Stimulated activated CD8-positive, alpha-beta memory T cell treated with anti-CD3 and anti-CD28 coated beads, Interleukin-4, amount 100 ng/mL, for 1 hour (primary cell): ENCODE measurements at places on chromosomes 1 and 21.

DNA sequence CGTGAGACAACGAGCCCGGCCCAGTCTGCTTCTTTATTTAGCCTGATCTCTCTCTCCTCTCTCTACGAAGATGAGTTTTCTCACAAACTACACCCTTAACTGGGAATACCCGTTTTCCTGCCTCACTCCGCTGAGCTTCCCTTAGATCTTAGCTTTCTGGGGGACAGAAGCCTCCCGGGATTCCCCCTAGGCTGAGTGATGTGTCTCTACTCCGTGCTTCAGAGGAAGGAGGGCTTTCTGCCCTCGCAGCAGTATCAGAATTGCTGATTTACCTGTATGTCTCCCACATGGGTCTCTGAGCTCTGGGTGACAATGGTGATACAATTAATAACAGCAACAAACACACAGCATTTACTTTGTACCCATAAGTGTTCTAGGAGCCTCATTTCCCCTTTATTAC is 1.0 kb downstream of the ZBTB17 start:
- DNase-seq, result no peak

GRCh38 chr1:36590264-36590663 is 107.6 kb upstream of the CSF3R start:
- no peak for DNase-seq

DNA sequence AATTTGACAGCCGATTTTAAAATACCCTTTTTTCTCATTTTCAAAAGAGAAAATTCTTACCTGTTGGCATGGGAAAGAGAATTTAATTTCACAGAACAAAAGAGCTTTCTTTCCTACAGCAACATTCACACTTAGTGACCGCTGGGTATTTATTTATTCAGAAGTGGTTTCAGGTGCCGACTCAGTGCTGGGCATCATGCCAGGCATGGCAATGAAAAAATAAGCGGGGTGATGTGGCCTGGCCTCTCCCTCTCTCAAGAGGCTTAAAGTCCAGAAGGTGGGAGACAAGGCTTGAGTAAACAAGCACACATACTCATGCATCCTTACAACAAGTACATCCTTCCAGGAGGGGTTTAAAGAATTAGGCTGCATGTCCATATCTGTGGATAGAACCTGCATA is 4.1 kb upstream of the PCP4 start:
- DNase-seq, result no peak

GRCh38 chr1:41448821-41449220 is 35.7 kb downstream of the EDN2 start:
- no peak for DNase-seq

DNA sequence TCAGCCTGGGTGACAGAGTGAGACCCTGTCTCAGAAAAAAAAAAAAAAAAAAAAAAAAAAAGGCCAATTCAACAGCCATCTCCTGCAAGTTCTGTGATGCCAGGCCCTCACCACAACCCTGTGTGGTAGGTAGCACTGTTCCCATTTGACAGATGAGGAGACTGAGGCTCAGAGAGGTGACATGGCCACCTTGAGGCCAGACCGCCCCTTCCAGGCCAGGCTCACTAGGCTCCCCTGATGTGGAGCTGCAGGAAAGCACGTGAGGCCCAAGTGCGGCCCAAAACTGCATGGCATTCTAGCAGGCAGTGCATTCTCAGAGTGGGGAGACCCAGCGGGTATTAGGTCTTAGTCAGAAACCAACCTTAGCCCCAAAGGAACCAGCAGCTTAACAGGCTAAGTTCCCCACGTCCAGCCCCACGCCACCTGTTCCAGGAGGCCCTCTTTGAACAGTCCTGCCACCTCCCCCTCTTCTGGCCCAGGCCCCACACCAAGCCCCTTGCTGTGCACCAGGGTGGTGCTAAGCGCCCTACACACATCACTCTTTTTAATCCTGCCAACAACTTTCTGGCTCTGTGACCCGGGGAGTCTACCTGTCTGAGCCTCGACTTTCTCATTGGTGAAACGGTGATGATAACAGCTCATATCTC is 11.7 kb upstream of the ECE1 start:
- DNase-seq, result no peak

DNA sequence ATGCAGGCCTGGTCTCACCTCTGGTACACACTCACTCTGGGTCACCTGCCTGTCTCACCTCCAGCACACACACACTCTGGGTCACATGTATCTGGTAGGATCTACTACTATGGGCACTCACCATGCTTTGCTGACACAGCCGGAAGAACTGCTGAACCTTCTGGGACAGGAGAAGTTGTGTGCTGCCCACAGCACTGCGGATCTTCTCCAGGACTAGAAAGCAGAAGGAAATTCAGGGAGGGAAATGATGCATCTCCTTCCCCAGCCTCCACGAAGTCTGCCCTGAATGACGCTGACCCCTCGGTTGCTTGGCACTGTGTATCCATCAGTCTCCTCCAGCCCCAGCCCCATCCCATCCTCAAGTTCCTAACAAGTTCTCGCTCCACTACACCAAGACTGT is 7.9 kb upstream of the SMIM12 start:
- no peak for DNase-seq

GRCh38 chr1:184935920-184936798 is 38.1 kb downstream of the NIBAN1 start:
- DNase-seq, result no peak

GRCh38 chr21:42616941-42617340 is 36.5 kb upstream of the PDE9A start:
- DNase-seq, result no peak

DNA sequence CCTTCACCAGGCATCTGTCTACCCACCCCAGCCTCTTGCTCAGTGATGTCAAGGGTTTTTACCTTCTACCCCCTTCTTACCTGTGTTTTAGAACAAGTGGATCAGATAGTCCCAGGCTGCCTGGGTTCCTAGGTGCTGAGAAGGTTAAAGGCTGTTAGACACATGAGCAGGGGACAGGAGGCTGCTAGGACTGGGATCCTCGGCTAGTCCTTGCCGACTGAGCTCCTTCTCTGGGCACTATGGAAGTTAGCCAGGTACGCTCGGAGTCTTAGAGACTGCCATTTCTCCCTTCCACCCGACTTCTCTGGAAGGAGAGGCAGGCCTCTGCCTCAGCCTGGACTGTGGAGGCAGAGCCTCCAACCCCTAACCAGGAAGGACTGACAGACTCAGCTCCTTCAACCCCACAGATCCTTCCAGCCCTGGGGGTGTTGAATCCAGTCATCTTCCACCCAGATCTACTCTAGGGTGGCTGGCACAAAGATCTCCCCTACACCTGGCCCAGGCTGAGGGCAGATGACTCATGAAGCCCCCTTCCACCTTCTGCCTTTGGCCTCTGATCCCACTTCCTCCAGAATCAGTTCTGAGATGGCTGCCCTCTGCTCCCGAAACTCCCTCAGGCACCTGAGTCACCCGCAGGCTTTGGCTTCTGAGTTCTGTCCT is at the start of gene DYNLT4:
DYNLT4 (minus strand) TSS at position 648 of the 660 bp plus-strand sequence. CDS start 683 bp downstream, outside the sequence.
- DNase-seq, result no peak
